Ascending aorta (tissue), 2 donors: ENCODE measurements at places on chromosomes 11 and 22.
A peak's percentile ranks its signal among the peaks of the same experiment; 100 is the strongest.

DNA sequence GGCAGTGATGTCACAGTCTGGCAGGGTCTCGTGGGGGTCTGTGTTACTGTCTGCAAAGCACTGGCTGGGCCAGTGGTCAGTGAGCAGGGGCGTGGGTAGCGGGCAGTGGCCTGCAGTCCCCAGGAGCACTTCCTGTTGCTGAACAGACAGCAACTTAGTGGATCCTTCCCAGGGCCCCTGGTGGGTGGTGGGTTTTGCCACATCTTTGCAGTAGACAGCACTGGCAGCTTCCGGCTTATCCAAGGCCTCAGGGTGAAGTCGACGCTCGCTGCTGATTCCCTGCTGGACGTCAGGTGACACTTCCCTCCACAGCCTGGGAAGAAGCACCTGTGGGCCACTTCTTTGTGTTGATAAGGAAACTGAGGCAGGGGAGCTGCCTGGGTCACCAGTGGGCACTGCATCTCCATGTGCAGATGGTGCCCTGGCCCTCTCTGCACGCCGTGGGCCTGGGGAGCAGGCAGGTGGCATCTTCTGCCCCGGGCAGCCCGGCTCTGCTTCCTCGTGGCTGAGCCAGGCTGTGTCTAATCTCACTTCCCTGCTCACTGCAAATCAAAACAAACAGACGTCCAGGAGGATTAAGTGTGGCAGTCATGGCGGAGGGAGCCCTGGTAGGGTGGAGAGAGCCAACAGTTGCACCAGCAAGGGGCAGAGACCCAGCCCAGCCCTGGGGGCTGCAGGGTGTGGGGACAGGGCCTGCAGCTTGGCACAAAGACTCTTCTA is 79.8 kb downstream of the KCNQ1 start:
- peak; percentile 47 for DNase-seq

DNA sequence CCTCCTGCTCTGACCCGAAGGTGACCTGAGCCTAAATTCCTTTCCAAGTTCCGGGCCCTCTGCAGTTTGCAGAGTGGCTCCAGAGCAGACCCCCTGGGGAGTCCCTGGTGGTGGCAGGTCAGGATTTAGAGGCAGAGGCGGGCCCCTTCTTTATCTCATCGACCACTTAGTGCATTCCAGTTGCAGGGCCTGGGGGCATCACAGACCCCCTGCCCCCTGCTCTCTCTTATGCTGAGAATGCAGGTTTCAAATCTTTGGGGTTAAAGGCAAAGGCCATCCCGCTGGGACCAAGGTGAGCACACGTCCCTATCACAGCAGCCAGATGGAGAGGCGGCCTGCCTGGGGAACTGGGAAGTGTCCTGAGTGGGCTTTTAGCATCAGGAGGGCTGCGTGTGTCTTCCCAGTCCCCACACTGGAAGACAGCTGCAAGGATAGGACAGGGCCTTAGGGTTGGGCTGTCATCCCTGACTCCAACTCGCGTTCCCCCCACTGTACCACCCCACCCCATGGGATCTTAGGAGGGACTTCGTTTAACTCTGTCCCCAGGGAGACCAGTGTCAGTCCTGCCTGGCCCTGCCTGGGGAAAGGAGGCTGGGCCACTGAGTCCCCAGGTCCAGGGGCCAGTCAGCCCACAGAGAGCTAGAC is 11.3 kb downstream of the DERL3 start:
- DNase-seq, result no peak

GRCh38 chr11:72460091-72460647 is 25.8 kb upstream of the CLPB start:
- DNase-seq, result no peak

DNA sequence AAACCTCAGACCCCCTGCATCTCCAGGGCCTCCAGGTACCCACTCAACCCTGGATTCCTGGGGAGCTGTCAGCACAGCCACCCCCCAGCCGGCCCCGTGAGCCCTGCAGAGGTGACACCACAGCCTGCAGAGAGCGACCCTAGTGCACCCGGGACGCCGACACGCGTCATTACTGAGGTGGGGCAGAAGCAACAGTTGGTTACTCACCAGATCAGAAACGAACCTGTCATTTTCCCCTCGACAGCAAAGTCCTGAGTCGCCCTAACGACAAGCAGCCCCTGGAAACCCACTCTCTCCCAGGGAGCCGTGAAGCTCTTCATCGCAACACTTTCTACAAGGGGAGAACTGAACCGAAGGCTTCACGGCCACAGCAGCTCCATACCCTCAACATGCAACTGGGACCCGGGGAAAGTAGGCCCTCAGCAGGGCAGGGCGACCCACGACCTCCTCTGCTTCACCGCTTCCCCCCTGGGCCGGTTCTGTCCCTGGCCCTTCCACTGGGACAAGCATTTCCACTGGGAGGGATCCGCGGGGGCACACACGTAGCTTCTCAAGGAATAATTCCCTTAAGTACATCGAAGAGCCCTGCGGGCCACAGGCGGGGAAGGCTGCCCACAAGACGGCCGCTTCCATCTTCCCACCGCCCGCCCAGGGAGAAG is 1.6 kb downstream of the BRD1 start:
- no peak for DNase-seq

- no peak for DNase-seq
Observed at GRCh38 chr11:68503251-68503687, 42.7 kb downstream of the PPP6R3 start.

DNA sequence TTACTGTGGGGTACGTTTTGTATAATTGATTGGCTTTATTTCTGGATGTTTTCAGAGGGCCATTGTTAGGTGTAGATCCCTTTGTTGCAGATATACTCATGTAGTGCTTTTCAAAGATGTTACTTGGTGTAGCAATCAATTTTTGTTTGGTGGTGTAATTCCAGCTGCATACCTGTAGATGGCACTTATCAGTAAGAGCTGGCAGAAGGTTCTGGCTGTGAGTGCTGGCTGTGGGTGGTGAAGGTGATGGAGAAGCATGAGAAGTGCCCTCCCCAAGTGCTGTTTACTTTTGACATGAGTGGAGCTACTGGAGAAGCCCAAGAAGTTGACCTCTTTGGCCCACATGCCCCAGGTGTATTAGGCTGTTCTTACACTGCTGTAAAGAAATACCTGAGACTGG is 1074.9 kb downstream of the FAM181B start:
- no peak for DNase-seq

- DNase-seq, result no peak
Observed at GRCh38 chr11:12430351-12430750, 53.0 kb downstream of the PARVA start.

- no peak for DNase-seq
Observed at GRCh38 chr11:90426442-90426841, 203.6 kb upstream of the CHORDC1 start.
